ENCODE measurements at places on chromosomes 7 and 10.

GRCh38 chr7:98559958-98560357, 57.1 kb upstream of the NPTX2 start:
- DNase-seq = peak; percentile 84

GRCh38 chr10:80681142-80681541, 143.4 kb downstream of the SH2D4B start:
- no peak for DNase-seq

DNA sequence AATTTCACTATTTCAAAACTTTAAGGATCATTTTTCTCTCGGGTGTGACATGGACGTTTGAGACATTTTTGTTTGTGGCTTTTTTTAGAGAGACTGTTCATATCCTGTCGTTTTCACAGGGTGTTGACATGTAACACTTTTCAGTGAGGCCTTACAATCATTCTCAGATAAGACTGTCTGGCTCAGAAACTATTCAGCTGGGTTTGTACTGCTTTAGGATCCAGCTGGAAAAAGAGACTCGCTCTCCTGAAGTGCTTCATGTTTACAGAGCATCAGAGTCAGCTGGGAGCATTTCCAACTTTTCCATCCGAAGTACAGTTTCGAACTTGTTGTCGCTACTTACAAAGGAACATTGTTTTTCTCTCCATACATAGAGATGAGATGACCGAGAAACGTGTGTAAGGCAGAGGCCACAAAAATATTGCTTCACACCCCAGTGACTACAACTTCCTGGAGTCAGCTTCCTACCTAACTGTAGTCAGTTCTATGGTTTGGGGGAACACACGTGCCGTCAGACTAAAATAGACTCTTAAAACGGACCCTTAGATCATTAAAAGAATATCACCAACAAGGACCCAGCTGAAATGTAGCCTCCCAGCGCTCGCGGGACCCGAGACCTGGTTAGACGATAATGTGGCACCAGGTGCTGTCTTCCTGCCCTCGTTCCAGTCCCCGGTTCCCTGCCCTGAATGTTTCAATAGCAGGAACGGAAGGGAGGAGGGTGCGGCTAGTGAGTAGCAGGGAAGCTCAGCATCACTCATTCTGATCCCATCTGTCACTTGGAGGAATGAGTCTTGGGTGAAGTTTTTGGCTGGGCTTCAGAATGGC, 78.0 kb downstream of the MKI67 start:
- DNase-seq = no peak

DNA sequence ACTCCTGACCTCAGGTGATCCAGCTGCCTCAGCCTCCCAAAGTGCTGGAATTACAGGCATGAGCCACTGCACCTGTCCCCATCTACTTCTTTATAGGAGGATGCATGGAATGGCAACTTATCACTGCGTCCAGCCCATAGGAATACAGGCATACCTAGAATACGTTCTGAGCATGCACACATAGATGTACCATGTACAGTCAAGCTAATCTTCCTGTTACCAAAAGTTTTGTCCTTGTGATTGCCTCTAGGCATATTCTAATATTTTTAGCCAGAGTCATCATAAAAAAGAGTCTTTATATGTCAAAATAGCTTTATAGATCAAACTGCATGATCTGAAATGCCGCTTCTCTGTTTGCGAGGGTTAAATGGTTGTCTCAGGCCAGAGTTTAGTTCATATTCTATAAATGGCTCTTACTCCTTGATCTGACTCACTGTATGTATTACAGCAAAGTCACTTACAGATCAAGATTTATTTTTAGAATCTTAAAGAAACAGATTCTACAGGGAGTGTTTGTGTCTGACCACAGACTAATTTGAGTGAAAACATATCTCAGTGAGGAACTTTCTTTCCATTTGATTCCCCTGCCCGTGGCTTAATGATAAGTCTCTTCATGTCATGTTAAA, 210.9 kb downstream of the CREB5 start:
- peak; percentile 72 for DNase-seq

DNA sequence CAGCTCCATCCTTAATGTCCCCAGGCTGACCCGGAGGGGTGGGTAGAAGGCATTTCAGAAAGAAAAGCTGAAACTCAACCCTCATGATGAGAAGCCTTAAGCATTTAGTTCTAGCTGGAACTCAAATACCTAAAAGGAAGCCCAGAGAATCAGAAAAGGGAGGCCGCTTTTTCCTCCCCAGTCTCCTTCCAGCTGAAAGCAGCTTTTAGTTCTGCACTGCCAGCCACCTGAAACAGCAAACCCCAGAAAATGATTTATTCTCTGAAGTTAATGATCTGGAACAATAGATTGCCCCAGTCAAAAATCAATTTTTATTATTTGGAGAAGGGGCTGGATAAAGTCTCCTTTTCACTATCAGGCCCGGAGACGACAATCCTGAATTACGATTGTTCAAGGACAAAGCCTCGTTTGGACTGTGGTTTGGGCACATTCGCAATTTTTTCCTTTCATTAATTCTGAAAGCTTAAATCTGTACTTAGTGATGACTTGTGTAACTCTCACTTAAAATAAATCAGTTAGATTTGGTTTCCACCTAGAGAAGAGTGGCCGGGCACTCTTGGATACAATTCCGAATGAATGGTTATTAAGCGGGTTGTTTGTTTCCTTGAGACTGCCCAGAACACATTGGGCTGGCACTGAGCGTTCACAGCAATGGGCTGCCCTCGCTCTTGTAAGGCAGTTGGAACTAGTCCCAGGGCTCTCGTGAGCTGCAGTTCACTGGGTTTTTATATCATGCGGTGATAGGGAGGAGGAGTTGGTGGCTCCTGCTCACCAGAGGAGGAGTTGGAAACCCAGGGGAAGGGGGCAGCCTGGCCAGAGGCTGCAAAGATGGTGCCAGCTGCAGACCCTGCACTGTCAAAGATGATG, 262.2 kb downstream of the CCSER2 start:
- DNase-seq = no peak

- DNase-seq = no peak
These were observed 170.4 kb downstream of the WNT2 start for GRCh38 chr7:117152213-117153007.

GRCh38 chr7:26326211-26326610, 34.5 kb downstream of the SNX10 start:
- DNase-seq = no peak

DNA sequence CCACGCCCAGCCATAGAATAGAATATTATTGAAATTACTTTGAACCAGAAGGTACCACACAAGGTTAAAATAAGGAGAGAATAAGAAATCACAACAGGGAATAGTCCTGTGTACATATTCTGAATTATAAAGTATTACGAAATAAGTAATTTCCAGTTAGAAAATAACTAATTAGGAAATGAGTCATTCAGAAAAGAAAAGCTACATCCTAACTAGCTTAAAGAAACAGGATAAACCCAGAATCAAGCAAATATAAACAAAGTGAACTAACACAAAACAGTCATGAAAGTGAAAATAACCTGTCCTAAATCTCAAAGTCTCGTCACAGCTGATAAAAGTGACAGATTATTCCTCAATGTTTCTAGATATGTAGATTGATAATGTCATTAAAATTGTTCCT, 74.8 kb upstream of the NEBL start:
- DNase-seq = no peak

GRCh38 chr10:106931853-106932249, 232.7 kb downstream of the SORCS1 start:
- DNase-seq = no peak

DNA sequence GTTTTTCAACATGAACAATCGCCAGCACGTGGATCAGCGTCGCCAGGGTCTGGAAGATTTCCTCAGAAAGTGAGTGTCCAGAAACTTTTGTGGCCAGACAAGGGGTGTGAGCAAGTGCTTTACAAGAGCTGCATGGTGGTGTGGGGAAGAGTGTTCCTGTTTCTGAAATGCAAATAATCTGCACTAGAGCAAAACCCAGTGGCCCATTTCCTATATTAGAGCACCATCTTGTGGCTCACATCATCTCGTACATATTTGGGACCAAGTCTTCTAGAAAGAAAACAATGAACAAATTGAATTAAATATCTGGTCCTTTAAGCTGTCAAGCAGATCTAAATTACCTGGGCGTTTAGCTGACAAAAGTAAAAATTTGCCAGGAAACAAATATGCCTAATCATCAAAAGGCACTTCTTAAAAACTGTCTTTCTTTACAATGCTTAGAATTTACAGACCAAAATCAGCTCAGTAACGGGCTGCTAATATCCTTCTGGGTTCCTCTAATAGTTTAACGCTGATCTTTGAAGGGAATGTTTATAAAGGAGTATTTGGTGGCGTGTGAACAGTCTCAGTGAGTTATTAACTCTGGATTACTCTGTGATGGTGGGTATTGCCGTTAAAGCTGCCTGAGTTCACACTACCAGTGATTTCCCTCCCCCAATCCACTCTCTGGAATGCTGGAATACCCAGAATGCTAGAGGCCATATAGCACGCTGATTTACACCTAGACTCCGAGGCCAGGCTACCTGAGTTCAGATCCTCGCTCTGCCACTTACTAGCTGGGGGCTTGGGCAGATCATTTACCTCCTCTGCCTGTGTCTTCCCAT, 73.6 kb downstream of the SNX10 start:
- DNase-seq = peak; percentile 73

- DNase-seq = no peak
These were observed 37.4 kb downstream of the SEMA3A start for GRCh38 chr7:84157171-84157570.

- DNase-seq = no peak
These were observed 89.7 kb upstream of the FAM20C start for GRCh38 chr7:102721-103120.

DNA sequence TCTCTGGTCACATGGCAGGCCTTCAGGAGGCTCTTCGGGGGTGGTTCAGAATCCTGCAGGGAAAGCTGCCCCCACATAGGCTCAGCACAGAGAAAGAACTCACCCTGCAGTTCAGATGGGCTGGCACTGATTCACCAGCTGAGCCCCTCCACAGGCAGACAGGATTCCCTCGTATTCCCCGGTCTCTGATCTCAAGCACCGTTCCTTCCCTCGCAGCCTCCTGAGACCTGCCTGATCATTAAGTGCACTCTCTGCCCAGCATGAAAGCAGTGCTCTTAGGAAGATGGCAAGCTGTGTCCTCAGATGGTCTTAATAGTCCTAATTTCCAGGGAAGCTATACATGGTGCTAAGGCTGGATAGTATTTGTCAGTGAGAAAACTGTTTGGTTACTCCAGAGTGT, 78.2 kb upstream of the NPS start:
- DNase-seq = no peak

GRCh38 chr7:17422966-17423365, 124.5 kb downstream of the AHR start:
- DNase-seq = peak; percentile 64

- no peak for DNase-seq
These were observed 108.6 kb upstream of the ABI1 start for GRCh38 chr10:26969145-26969926.

DNA sequence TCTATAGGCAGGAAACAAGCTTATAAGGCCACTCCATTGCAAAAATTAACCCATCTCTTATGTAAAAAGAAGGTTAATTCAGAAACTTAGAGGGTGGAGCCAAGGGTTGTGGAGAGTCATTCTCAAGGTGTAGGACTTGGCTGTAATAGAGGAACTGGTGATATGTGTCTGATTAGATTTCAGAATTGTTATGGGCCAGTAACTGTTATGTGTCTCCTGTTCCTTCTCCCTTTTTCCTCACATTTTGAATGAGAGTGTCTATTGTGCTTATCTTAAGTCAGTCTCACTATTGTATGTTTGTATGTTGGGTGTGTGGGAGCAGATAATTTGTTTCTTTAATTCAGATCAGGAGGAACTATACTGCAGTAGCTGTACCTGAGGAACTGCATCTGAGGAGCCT, 49.1 kb downstream of the AHCYL2 start:
- no peak for DNase-seq

- DNase-seq = no peak
These were observed 1002.0 kb downstream of the LRMDA start for GRCh38 chr10:76433161-76434005.

- no peak for DNase-seq
These were observed 49.6 kb upstream of the UBE3C start for GRCh38 chr7:157089100-157089610.

DNA sequence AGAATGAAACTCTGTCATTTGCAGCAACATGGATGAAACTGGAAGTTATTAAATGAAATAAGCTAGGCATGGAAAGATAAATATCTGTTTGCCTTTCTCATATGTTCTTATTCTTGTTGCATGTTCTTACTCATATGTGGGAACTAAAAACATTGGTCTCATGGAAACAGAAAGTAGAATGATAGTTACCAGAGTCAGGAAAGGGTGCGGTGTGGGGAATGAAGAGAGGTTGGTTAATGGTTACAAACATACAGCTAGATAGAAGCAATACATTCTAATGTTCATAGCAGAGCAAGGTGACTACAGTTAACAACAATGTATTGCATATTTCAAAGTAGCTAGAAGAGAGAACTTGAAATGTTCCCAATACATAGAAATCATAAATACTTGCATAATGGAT, 105.1 kb downstream of the FAM107B start:
- no peak for DNase-seq

DNA sequence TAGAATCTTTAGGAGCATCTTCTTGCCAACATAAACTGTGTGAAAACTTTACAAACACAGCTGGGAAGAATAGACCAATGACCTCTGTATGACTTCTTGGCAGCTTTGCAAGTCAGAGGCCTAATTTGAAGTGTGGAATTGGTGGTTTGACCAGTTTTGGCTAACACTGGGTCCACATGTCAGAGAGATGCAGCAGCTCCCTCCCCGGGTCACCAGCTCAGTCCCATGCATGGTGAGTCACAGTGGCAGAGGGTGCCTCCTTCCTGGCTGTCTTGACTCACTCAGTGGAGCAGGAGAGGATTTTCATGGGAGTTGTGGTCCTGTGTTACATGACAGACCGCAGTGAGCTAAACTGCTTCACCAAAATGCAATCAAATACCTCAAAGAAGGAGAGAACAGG, 8.2 kb upstream of the STARD3NL start:
- peak; percentile 98 for DNase-seq

GRCh38 chr10:71679425-71679824, 40.2 kb downstream of the C10orf105 start:
- no peak for DNase-seq

GRCh38 chr7:23472046-23472445, 1.8 kb upstream of the IGF2BP3 start:
- no peak for DNase-seq

Measured in LHCN-M2 (cell line).